Large intestine (tissue), 12 donors: ENCODE measurements at places on chromosomes 12 and 14.

DNA sequence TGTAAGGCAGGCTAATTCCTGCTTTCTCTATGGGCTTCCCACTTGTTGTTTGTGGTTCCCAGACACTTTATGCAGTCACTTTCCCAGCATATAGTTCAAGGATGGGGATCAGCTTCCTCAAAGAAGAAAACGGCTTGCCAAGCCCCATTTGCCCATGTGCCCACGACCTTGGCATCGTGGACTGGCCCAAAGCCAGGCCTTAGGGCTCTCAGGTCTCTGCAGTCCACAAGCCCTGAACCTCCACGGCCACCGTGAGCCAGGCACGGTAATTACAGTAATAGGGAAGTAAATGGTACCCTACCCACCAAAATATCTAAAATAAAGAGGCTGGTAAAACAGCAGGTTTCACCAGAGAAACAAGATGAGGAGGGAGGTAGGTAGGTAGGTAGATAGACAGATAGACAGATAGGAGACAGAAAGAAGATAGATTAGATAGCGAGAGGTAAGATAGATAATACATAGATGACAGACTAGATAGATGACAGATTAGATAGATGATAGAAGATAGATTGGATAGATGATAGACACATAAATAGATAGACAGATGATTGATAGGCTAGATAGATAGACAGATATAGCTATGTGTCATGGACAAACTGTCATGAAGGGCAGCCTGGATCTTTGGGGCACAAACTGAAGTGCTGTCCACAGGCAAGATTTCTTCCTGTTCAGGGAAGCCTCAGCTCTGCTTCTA lies 163.1 kb downstream of the SLC15A4 start:
- DNase-seq: no peak

GRCh38 chr12:124352839-124353238 lies 57.9 kb downstream of the RFLNA start:
- DNase-seq: peak; percentile 98

DNA sequence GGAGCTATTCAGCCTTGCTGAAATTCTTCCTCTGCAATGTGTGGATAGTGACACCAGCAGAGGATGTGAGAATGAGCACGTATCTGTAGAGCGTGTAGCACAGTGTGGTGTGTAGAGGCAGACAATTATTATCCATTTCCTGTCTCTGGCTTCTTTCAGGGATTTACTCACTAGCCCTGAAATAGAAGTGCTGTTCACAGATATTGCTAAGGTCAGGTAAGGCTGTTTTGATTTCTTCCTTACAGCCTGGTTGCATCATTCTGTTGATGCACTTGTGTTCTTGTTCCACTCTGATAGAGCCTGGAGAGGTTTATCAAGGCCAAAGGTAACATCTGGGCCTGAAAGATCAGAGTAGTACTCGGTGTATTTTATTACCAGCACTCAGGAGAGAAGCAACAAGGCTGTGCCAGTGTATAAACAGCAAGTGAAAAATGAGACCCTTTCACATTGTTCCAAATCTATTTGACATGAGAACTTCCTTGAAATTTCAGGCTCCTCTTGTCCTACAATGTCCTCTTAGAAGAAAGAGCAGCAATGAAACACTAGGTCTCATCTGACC lies 16.7 kb downstream of the ARG2 start:
- DNase-seq: peak; percentile 72

DNA sequence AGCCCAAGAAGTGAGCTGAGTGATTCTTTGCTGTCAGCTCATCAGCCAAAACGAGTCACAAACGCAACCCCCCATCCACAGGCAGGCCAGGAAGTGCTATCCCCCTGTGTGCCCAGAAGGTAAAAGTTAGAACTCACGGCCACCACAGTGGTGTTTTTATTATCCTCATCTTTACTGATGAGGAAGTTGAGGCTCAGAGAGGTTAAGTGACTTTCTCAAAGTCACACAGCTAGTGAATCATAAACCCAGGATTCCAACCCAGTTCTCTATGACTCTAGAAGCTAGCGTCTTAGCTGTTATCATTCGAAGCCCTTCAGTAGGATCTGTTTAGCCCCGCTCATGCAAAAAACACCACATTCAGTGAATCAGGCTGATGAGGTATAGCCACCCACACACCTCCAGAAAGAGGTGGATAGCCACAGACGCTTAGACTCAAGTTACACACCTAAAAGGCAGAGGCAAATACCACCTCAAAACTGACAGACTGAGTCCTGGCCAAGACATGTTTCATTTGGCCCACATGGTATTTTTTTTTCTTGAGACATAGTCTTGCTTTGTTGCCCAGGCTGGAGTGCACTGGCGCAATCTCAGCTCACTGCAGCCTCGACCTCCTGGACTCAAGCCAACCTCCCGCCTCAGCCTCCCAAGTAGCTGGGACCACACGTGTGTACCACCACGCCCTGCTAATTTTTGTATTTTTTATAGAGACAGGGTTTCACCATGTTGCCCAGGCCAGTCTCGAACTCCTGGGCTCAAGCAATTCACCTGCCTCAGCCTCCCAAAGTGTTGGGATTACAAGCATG lies 100.7 kb downstream of the SCARB1 start:
- no peak for DNase-seq

GRCh38 chr12:29581631-29582030 lies 84.1 kb upstream of the OVCH1 start:
- DNase-seq: no peak

- DNase-seq: no peak
These were observed 249.5 kb upstream of the CLEC14A start for GRCh38 chr14:38505221-38505972.

GRCh38 chr12:124823272-124823970 lies 40.2 kb downstream of the SCARB1 start:
- no peak for DNase-seq

DNA sequence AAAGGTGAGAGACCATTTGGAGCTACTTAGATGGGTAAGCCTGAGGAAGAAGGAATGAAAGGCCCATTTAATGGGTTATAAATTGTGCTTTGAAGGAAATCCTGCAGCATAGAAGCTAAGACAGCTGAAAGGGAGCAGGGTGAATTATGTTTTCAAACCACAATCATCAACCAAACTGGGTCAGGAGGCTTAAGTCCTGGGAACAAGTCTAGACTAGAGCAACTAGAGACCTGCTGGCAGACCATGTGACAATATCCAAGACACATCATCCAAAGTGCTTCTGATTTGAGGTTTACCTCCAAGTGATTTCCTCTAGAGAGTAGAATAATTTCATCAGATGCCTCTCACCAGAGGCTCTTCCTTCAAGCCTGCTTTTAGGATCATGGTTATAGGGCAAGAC lies 53.7 kb downstream of the MAP3K9 start:
- DNase-seq: no peak

DNA sequence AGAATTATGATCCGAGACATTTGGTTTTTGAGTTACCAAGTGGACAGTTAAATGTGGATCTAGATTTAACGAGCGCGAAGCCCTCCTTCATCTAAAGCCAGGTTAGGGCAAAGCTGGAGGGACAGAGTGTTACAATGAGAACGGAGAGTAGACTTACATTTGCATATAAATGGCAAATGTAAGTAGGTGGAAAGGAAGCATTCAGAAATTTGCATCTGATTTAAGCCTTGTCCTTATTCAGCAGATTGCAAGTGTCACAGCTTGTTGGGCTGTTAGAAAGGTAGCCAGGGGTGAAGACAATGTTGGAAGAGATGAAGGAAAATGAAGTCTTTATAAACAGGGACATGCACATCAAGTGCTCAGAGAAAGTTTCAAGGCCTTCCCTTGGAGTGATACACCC lies 806.2 kb downstream of the GALC start:
- DNase-seq: no peak

GRCh38 chr14:37842106-37842505 lies 246.7 kb downstream of the TTC6 start:
- no peak for DNase-seq

GRCh38 chr14:52701223-52701622 lies 5.8 kb upstream of the PSMC6 start:
- DNase-seq: no peak

DNA sequence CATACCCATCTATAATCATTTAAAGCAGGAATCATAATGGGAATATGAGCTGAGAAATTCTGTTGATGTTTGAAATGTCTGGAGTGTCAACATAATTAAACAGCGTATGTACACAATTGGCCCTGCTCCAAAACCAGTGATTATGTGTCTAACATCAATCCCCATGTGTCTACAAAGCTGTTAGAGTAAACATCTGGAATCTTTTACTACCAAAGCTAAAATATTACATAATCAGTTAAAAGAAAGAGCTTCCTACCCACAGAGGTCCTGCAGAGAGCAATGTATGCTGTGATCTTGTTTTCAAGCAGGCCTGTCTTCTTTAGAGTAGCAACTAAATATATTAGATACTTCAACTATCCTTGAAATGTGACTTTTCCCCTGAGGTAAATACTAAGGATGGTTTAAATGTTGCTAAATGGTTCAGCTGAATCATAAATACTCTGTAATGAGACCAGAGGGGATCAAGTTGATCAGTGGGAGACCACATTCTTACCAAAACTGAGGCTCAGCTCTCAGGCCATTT lies 74.3 kb downstream of the RASSF8 start:
- no peak for DNase-seq

DNA sequence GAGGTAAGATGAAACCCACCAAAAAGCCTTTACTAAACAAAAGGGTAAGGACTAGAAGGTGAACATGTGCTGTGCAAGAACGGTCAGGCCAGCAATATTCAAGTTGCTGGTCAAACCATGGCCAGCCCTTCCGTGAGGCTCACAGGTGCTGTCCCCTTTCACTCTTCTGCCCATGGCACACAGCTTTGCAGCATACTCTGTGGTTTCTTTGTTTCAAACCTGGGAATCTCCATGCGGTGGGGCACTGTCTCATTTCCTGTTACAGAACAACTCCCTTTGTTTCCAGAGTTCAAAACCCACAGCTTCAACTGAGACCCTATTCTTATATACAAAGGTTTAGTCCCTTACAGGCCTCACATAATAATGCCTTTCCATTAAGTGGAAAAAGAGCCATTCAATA lies 1.7 kb upstream of the OVCH1 start:
- DNase-seq: no peak

- no peak for DNase-seq
These were observed 80.7 kb upstream of the NUDT4 start for GRCh38 chr12:93297032-93297431.

GRCh38 chr12:1184402-1184801 lies 193.4 kb downstream of the ERC1 start:
- no peak for DNase-seq

DNA sequence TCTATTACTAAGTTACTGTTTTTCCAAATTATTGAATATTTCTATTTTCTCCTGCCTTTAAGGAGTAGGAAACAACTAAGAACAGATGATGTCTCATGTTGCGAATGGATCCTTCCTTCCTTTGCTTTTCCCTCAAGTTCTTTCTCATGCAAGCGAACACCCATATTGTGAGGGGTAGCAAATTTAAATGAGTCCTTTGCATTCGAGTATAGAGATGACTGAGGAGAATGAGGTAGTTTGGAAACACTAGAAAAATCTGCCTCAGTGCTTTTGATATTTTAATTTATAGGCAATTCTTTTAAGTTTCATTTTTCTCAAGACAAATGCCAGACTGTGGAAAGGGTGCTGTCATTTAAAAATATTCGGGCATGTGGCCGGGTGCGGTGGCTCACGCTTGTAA lies 56.1 kb downstream of the TRAF3 start:
- DNase-seq: no peak

GRCh38 chr12:124147575-124147974 lies 147.3 kb upstream of the RFLNA start:
- DNase-seq: no peak

DNA sequence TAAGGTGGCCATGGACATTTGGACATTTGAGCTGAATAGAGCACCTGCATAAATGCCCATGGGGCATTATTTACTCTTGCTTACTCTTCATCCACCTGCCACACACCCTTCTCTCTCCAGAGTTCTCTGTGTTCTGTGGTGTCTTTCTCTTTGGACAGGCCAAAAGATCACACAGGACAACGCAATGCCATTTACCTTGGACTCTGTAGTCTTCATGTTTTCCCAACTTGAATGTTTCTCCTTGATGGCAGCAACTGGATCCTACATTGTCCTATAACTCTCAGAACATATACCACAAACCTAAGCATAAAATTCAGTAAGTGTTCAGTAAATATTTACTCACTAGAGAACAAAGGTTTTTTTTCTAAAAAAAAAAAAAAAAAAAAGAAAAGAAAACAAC lies 41.7 kb upstream of the PTHLH start:
- DNase-seq: no peak

DNA sequence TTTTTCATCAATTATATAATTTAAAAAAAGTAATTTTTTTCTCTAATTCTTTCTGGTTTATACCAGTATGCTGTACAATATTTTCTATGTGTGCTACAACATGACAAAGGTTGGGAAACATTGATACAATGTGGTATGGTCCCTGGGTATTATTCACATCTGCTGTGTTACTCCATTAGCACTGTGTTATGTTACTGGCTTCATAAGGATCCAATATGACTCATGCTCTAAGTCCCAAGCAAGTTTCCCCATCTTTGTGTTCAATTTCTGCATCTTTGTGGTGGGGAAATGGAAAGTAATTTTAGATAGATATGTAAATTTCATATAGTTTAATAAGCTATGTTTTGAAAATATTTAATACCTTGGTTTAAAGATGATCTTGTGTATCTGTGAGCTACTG lies 35.8 kb downstream of the FBXO33 start:
- no peak for DNase-seq

GRCh38 chr12:63440048-63440447 lies 228.2 kb downstream of the DPY19L2 start:
- DNase-seq: no peak

- DNase-seq: no peak
These were observed 287.4 kb downstream of the SYT1 start for GRCh38 chr12:79151956-79152355.

- DNase-seq: no peak
These were observed 5.7 kb upstream of the VTI1B start for GRCh38 chr14:67680121-67680602.

- DNase-seq: no peak
These were observed 57.6 kb downstream of the NCOR2 start for GRCh38 chr12:124509676-124510300.

GRCh38 chr12:123050331-123050831 lies 69.9 kb downstream of the ARL6IP4 start:
- DNase-seq: no peak

DNA sequence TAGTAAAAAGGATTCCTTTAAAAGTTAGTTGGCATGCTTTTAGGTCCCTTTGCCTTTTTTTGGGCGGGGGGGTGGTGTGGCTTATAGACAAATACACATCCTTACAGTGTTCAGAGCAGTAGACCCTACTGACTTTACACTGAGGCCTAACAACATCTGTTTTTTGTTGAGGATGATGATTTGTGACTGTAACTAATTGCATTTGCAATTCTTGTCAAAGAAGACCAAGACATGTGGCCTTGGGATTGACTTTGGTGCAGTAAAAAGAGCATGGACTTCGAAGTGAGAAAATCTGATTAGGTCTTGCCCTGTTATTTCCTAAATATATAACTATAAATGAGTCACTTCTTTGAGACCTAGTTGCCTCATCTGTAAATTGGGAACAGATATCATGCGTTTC lies 77.3 kb downstream of the TRHDE start:
- DNase-seq: no peak
